ENCODE measurements at places on chromosomes 1 and 21.

- DNase-seq: no peak
Observed at GRCh38 chr1:77802026-77802425, 22.6 kb downstream of the MIGA1 start.

DNA sequence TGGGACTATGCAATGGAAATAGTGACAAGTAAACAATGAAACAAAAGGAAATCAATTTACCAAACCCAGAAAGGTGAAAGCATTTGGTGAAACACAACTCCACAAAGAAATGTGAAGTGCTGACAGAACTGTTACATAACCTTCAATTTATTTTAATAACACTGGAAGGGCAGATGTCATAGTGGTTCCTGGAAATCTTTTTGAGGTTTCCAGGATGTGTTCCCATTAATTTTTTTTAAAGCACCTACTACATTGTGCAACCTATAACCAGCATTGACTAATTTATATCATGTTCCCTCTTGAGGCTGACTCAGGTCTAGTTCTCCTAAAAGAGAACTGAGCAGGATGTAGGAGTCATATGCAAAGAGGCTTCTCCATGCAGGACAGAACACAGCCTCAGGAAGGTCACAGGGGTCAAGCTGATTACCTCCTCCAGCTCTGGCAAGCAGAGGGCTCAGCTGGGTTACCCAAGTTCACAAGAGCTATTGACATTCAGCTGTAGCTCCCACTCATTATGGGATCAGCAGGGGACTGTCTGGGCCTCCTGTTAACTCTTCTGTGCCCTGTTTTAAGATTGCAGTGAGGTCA is 157.1 kb upstream of the NRIP1 start:
- DNase-seq: no peak

- no peak for DNase-seq
Observed at GRCh38 chr1:217315346-217315745, 315.5 kb downstream of the GPATCH2 start.

DNA sequence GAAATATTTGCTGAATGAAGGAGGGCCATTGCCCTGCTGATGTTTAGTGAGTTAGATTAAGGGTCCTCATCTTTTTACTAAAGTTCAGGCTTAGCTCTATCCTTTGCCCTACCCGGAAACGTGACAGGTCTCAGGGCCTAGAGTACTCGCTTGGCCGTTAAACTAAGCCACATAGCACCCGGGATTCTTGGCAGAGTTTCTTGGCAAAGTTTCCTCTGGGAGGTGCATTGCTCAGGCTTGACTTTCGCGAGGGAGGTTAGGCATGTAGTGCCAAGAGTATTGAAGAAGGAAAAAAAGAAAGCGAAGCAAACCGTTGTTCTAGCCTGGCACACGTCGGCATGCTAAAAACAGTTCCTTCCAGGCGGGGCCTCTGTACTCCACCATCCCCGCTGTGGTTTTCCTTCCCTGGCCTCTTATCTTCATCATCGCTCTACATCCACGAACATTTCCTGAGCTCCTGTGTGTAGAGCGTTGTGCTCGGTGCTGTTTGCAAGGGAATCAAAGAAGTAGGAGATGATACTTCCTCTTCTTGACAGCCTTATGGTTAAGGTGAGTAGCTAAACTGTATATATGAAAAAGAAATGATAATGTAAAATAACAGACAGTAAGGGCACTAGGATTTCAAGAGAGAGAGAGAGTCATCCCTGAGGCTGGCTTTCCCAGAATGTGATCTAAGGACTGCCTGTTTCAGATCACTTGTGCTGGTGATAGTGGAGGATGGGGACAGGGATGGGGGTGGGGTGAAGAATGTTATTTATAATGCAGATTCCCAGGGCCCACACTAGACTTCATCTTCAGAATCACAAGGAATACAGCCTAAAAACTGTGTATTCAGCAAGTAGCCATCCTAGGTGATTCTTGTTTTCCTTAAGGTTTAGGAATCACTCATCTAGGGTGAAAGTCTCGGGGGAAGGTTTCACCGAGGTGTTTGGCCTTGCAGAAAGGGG is 18.8 kb downstream of the RNF220 start:
- DNase-seq: no peak

GRCh38 chr1:173603056-173603591 is at the start of gene SLC9C2:
TSS of gene SLC9C2 (minus strand) at chr1:173603072. CDS start at chr1:173601776, 1,296 bp downstream.
- DNase-seq: peak; percentile 23
